Cortex of kidney (tissue), 1 donor: ENCODE measurements at places on chromosomes 3 and 15.

- no peak for DNase-seq
Observed at GRCh38 chr3:58751235-58751634, 84.7 kb upstream of the FAM3D start.

GRCh38 chr15:76168237-76168984 is 108.6 kb downstream of the TMEM266 start:
- DNase-seq = no peak

DNA sequence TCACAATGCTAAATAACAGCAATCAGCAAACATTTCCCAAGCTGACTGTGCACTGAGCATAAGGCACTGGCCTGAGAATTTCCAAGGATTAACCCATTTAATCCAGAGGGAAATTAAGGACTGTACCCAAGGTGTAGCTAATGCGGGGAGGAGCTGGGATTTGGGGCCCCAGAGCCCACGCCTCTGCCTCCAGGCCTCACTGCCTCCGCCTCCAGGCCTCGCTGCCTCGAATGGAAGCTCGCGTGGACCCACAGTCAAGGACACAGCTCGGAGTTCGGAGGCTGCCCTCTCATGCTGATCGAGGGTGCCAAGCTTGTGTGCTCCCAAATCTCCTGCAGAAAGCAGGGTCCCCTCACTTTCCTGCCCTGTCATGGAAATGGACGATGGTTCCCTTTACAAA is 76.5 kb upstream of the SNRPA1 start:
- no peak for DNase-seq

DNA sequence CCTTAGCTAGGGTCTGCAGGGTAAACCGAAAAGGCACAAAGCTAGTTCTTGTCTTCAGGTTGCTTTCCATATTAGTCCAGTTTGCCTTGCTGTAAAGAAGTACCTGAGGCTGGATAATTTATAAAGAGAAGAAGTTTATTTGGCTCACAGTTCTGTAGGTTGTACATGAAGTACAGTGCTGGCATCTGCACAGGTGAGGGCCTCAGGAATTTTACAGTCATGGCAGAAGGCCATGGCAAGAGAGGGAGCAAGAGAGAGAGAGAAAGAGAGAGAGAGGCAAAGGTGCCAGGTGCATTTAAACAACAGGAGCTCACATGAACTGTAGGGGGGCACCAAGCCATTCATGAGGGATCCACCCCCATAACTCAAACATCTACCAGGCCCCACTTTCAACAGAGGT is 26.9 kb downstream of the TRIM42 start:
- DNase-seq = no peak

DNA sequence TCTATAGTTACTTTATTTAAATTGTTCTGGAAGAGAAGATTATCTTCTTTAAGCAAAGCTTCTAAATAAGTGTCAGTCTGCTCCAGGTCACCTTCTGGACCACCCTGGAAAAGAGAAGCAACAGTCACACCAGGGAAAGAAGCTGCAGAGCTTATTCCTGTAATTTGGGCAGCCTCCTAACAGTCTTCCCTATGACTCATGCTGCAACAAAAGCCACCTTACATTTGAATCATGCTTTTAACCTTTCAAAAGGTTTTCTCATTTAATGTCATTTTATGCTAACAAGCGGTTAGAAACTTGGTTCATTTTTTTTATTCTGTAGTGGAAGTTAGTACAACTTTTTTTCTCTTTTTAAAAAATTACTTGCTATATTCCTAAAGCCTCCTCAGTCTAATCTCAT is 5.3 kb upstream of the GUCA1C start:
- DNase-seq = no peak

GRCh38 chr3:186746008-186746407 is 28.8 kb downstream of the KNG1 start:
- no peak for DNase-seq

GRCh38 chr3:56702490-56703315 is 19.6 kb upstream of the TASOR start:
- no peak for DNase-seq
